Right ventricle myocardium superior (tissue), 1 donor: ENCODE measurements at places on chromosomes 11 and 22. TPM values are rescaled to one million over a fixed set of nuclear protein-coding genes. Genes with fewer than 3 reads are reported as not detected.

KCNJ11 gene
- 27.7 TPM for total RNA-seq

DNHD1 gene
- 4.2 TPM for total RNA-seq

DNA sequence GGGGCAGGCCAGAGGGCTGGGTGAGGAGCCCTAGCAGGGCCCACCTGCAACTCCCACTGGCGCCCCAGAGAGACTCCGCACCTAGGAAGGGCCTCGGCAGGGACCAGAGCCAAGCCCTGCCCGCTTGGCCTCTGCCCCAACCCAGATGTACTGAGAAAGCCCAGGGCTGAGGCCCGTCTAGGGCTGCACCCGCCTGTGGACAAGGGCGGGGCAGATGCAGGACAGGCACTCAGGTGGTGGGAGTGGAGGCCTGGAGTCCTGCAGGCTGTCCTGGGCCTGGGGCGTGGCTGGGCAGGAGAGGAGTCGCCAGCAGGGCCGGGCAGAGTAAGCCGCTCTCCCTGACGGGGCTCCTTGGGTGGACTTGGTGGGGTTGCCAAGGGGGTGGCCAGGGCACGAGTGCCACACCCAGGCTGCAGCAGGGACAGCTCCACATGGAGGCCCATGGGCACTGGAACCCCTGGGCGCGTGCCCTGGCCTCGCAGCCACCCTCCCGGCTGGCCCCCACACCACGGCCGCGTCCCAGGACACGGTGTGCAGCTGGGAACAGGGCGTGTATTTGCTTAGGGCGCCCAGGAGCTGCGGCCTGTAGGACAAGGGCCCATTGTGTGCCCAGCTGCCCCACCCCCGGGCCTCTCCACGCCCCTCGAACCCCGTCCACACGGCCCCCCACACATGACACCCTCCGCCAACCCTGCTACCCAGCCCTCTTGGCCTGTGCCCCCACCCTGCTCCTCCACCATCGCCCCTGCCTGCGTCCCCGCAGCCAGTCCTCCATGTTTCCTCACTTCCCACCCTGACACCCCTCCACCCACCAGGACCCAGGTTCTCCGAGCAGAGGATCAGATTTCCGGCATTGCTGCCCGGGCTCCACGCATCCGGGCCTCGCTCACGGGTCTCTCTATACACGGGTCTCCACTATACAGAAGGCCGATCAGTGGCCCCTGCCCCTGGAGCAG is 11.3 kb upstream of the PIM3 start:
- DNase-seq: no peak

GRCh38 chr11:114344494-114344893 is 48.3 kb downstream of the NNMT start:
- DNase-seq: no peak

DNA sequence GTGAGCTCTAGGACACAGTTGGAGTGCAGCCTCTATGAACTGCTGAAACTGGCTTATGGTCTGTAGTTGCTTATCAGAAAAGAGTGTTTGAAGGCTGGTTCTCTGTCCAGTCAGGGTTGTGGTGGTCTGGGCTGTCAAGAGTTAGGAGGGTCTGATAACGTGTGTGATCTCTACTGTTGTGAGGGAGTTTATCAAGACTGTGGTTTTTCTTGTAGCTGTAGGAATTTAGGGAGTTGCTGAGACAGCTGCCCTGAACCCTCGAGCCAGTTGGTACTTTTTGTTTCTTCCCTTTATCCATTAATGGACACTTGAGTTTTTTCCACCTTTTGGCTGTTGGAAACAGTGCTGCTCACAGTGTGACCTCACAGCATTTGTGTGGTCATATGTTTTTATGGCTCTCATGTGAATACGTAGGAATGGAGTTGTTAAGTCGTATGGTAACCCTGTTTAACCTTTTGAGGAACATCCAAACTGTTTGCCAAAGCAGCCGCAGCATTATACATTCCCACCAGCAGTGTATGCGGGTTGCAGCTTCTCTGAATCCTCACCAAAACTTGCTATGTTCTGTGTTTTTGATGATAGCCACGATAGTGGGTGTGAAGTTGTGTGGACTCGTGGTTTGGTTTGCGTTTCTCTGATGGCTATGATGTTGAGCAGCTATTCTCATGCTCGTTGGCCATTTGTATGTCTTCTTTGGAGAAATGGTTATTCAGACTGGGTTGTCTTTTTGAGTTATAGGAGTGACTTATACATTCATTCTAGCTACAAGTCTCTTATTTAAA is 20.9 kb upstream of the DGCR8 start:
- no peak for DNase-seq

DNA sequence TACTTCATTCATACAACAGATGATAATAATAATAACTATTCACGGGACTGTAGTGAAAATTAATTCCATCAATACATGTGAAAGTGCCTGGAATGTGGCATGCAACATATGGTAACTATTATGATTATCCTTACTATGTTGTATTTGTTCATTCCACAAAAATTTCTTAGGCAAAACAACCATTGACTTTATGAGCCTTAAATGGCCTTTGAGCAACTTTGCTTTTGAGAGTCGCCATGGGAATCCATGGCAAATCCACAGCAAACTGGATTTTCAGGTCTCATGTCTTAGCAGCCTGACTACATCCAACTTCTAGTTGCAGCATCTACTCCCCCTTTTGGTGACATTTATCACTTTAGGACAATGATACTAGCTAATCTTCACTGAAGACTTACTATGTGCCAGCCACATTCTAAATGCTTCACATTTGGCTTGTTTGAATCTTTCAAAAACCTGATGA is 56.8 kb downstream of the SLC1A2 start:
- no peak for DNase-seq

DNA sequence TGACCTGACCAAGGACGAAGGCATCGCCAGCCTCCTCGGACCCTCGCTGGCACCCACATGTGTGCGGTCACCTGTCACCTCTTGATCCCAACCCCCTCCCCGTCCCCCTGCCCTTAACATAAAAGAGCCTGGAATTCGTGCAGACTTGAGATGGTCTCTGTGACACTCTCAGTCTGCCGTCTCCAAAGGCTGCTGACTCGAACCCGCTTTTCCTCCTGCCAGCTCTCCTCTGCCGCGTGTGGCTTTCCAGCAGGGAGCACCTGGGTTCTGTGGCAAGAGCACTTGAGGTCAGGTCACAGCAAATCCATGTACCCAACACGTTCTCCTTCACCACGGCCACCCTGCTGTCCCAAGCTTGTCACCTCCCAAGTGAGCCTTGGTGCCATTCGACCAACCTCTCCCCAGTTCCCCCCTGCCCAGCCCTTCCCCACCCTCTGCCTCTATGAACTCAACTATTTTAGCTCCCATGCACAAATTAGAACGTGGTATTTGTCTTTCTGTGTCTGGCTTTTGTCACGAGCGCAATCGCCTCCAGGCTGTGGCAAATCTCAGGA is 207.6 kb downstream of the BRD1 start:
- no peak for DNase-seq

GRCh38 chr11:65384301-65384889 is 1.9 kb upstream of the SLC25A45 start:
- peak; percentile 64 for DNase-seq

GRCh38 chr11:76397383-76397782 is 16.3 kb downstream of the GVQW3 start:
- no peak for DNase-seq

- no peak for DNase-seq
Measured at GRCh38 chr11:120334894-120335462, 1.2 kb upstream of the ARHGEF12 start.

GRCh38 chr11:12110714-12111548 is 541 bp downstream of the MICAL2 start:
- peak; percentile 54 for DNase-seq

DNA sequence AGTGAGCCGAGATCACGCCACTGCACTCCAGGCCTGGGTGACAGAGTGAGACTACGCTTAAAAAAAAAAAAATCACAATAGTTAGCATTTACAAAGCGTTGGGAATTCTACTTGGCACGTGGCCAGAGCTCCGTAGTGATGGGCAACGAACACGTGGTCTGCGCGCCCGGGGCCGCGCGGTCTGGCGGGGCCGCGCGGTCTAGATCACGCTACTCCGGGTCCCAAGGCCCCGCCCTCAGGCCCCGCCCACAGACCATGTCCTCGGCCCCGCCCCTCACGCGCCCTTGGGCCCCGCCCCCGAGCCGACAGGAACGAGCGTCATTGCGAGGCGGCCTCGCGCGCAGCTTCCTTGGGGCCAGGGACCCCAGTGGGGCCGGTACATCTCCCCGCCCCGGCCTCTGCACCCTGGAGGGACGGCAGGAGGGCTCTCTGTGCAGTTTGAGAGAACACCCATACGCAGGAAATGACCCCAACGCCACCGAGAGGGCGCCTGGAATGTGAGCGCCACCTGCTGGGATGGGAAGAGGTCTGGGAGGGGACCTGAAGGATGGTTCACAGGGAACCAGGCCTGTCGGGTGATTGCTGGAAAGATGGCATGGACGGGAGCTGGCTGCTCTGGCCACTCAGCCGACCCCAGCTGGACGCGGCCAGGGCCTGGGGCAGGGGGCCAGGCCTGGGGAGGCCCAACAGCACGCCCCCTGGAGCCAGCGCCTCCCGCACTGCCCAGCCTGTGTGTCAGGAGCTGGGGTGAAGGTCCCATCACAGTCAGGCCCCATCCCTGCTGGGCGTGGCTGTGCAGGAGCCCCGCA is 2.0 kb upstream of the PTDSS2 start:
- DNase-seq: peak; percentile 98

DNA sequence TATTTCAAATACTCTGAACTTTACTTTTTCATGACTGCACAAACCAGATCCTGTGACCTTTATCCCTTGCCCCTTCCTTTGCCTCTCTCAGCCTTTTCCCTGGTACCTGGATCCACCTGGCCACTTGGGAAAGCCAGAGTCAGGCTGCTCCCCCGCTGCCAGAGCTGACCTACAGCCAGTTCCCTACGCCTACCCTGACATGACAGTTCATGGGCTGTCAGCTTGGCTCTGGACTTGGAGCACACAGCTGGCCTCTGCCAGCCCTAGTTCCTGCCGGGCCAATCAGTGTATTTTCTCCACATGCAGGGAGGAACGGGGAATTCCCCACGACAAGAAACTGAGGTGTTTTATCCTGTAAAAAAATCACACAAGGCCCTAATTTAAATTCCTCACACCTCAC is 382.6 kb downstream of the INSC start:
- peak; percentile 42 for DNase-seq

GRCh38 chr11:33610903-33611302 is 89.7 kb downstream of the C11orf91 start:
- DNase-seq: no peak

DNA sequence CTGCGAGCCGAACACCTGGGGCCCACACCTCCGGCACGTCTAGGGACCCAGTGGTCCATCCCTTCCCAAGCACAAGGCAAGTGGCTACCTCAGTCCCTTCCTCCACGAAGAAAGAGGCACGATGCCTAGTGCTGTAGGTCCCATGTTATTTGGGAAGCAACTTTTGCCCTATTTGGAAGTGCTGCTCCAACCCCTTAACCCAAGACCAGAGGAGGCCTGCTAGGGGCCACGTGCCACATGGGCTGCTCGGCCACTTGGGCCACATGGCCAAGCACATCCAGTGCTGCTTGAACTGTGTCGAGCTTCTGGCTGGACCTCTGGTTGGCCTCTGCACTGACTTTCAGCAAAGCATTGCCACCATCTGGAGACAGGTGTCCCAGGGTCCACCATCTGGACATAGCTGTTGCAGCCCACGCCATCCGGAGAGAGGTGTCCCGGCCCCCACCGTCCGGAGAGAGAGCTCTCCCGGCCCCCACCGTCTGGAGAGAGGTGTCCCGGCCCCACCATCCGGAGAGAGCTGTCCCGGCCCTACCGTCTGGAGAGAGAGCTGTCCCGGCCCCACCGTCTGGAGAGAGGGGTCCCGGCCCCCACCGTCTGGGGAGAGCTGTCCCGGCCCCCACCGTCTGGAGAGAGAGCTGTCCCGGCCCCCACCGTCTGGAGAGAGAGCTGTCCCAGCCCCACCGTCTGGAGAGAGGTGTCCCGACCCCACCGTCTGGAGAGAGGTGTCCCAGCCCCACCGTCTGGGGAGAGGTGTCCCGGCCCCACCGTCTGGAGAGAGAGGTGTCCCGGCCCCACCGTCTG is 6.5 kb upstream of the B4GALNT4 start:
- no peak for DNase-seq

DNA sequence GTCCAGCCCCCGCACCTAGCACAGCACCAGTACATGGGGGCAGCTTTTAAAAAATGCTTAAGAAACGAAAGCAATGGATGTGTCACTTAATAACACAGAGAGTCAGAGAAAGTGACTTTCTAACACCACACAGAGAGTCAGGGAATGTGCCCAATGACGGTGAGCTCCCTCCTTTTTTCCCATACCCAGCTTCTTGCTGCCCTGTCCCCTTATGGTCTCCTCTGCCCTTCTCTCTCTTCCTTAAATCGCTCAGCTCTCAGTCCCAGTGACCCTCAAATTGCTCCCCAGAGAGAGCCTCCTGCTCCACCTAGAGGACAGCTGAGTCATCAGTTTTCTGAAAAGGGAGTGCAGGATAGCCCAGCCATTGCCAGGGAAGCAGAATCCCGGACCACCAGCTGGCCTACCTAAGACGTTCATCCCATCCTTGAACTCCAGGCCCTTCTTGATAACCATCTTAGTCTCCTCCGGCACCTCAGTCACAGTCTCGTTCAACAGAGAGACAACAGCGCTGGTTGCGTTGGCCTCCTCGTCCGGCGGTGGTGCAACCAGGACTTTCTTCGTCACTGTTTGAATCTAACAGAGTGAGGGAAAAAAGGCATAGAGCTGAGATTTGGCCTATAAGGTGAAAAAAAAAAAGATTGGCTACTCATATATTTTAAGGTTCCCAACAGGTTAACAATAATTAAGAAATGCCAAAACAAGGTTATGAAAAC is 113.5 kb downstream of the SLC1A2 start:
- no peak for DNase-seq

GRCh38 chr22:31906086-31906485 is 38.2 kb upstream of the YWHAH start:
- DNase-seq: no peak

- no peak for DNase-seq
Measured at GRCh38 chr11:68340003-68340767, 27.8 kb downstream of the LRP5 start.

DNA sequence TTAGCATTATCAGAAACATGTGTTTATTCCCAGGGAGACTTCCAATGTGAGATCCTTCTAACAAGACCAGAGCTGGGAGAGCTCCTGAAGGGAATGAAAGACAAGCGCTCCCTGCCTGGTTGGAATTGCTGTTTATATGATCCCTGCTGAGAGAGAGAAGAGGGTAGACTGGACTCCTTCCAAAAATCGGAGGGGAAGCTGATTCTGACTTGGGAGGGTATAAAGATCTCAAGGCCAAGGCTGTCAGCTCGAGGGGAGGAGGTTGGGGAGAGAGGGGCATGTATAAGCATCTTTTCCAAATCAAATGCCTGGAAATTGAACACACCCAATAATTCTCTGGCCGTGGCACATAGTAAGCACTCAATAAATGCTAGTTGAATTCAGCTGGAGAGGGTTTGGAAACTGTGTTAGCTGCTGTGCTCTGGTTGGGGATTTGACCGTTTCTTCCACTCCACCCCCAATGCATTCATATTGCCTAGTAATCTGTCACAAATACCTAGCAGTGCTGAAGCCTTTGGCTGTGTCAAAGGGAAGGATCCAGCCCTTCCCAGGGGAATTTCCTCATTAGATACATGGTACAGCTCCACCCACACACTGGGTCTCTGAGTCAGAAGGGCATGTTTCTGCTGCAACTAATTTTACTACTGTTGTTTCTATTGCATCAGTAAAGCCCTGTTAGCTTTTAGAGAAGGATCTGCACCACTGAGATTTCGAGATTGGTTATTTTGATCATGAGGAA is 61.5 kb downstream of the CACNG2 start:
- DNase-seq: no peak

GRCh38 chr11:22878039-22878438 is 17.8 kb upstream of the CCDC179 start:
- DNase-seq: no peak
